Activated CD4-positive, alpha-beta T cell treated with anti-CD3 and anti-CD28 coated beads for 1 hour (primary cell): ENCODE measurements at places on chromosomes 2 and 18.

- no peak for DNase-seq
These were observed 54.7 kb downstream of the RTN4 start for GRCh38 chr2:54995553-54995952.

- DNase-seq = no peak
These were observed 52.8 kb downstream of the SLC4A10 start for GRCh38 chr2:161676902-161677496.

DNA sequence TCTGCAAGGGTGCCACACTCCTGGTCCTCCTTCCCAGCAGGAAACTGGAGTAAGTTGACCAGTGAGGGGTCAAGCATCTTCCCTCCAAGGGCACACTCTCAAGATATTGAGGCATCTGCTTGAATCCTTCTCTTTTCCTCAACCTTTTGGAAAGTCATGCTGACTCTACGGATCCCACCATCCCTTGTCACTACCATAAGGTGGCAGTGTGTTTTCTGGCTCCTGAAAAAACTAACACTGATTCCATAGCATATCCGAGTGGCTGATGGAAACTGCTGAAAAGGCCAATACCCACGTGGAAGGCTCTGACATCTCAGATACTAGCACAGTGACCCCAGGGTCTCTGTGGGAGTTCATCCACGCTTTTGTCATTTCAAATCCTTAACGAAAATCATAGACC is 37.1 kb downstream of the GPR45 start:
- DNase-seq = no peak

DNA sequence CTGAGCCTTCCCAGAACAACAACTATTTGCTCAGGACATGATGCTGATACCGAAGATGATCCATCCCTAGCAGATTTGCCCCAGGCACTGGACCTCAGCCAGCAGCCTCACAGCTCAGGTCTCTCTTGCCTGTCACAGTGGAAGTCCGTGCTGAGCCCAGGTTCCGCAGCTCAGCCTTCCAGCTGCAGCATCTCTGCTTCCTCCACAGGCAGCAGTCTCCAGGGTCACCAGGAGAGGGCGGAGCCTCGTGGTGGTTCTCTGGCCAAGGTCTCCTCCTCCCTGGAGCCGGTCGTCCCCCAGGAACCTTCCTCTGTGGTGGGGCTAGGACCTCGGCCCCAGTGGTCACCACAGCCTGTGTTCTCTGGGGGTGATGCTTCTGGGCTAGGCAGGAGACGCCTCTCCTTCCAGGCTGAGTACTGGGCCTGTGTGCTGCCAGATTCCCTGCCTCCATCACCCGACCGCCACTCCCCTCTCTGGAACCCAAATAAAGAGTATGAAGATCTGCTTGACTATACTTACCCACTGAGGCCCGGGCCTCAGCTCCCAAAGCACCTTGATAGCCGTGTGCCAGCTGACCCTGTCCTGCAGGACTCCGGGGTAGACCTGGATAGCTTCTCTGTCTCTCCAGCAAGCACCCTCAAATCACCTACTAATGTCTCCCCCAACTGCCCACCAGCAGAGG is 15.4 kb downstream of the CEP68 start:
- no peak for DNase-seq

GRCh38 chr18:63348508-63349136 is 18.4 kb downstream of the KDSR start:
- DNase-seq = no peak

- no peak for DNase-seq
These were observed 66.9 kb upstream of the RBM44 start for GRCh38 chr2:237731663-237732062.

- DNase-seq = no peak
These were observed 79.0 kb downstream of the PIGN start for GRCh38 chr18:62107881-62108280.

GRCh38 chr18:29681578-29681977 is 1361.0 kb downstream of the DSC3 start:
- no peak for DNase-seq

GRCh38 chr2:211730215-211730614 is 808.4 kb downstream of the ERBB4 start:
- no peak for DNase-seq

GRCh38 chr2:203934711-203935438 is 1.7 kb upstream of the ICOS start:
- DNase-seq = no peak
